Natural killer cell (primary cell): ENCODE measurements at places on chromosomes 4 and X. TPM values are rescaled to one million over a fixed set of nuclear protein-coding genes. Genes with fewer than 3 reads are reported as not detected.

The PNCK gene
- total RNA-seq = 0.66 TPM

DNA sequence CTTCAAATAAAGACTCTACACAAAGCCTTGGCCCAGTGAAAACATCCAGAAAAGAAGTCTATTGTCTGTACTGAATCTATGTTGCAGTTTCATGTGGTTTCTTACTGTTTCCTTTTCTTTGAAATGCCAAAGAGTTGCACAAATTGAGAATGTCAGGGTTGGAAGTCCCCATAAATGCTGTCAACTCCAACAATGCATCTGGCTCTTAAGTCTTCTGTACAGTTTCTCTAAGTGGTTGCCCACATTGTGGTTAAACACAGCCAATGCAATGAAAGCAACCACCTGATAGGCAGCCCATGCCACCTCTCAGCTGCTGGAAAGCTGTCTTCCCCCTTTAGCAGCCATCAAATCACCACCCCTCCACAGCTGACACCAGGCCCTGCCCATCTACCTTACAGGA lies 67.2 kb upstream of the C1GALT1C1 start:
- peak; percentile 76 for DNase-seq

GRCh38 chr4:792626-793092 lies 33.3 kb downstream of the CPLX1 start:
- peak; percentile 61 for DNase-seq

The NPNT gene
- total RNA-seq = not detected
